ENCODE measurements at places on chromosomes 11 and 22.

- no peak for DNase-seq
Observed at GRCh38 chr22:24760708-24761306, 13.7 kb downstream of the PIWIL3 start.

- no peak for DNase-seq
Observed at GRCh38 chr22:35900483-35901168, 128.0 kb downstream of the RBFOX2 start.

DNA sequence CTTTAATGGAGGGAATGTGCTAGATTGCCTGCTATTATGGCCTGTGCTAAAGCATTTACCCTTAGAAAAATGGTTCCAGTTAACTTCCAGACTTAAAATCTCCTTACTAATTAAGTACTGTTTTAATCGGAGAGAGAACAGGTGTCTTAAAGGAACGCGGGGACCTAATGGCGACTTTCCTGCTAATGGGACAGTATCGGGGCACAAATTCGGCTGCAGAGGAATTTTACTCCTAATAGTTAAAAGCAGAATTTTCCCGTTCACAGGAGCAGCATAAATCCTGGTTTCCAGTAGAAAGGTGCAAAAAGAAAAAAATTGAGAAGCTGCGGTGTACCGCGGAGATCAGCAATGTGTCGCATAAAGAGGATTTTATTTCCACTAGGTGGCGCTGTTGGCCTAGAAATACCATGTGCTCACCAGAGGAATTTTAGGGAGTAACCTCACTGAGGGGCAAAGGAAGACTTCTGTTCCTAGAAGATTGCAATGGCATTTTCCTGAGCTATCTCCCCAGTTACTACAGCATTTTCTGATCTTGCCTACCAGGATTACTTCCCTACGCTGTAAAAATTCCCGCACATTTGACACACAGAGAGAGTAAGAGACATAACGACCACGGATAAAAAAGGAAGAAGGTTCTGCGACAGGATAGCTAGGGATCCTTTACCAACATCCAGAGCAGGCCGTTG is 44.5 kb downstream of the ZNF280B start:
- no peak for DNase-seq

DNA sequence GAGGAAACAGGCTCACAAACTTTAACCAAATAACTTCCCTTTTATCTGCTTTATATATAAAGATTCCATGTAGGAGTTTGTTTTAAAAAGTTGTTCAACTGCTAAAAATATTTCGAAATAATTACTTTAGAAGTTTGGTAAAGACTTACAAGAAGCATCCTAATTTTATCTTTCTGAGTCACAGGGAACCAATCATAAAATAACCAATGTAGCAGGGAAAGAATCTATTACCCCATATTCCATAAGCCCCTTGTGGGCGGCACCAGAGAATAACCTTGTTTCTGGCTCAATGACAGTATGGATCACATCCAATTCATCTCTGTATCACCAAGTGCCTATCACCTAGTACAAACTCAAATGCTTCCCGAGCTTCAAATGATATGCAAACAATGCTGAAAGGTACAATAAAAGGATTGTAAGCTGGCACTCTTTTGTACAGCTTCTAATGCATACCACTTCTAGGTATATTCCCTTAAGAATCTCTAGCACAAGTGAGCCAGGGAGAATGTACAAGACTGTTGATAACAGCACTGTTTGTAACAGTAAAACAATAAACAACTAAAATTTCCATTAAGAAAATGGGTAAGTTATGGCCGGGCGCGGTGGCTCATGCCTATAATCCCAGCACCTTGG is 158.4 kb downstream of the ATG16L2 start:
- DNase-seq, result no peak

- DNase-seq, result no peak
Observed at GRCh38 chr11:134238956-134239355, 14.2 kb downstream of the THYN1 start.

DNA sequence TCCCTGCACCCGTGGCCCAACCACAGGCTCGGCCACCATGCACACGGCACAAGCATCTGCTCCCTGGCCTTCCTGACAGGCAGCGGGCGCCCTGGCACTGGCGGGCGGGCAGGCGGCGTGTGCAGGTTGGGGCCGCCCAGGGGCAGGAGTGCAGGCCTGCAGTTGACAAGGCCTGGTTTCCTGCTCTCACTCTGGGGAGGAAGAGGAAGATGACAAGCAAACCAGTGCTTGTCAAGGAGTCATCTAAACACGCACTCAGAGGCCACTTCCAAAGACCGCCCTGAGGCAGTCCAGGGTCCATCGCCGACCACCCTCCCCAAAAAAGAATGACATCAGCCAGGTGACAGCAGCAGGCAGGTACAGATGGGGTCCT is 65.3 kb upstream of the LINC01488 start:
- DNase-seq, result no peak

GRCh38 chr22:33300165-33300564 is 242.0 kb upstream of the SYN3 start:
- DNase-seq, result no peak

DNA sequence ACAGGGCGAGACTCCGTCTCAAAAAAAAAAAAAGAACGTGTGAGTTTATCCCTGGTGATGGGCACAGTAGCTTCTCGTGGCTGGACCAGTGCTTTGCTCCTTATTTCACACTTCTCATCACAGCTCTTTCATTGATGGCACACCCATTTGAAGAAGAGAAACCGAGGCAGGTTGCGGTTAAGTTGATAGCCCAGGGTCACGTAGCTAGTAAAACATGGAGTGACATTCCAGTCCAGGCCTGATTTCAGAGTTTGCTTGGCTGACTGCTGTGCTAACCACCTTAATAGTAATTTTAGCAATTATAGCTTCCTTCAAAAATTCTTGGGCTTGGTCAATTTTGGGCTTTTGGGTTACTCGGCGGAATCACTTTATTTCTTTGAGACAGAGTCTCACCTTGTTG is 25.8 kb downstream of the AP2A2 start:
- DNase-seq, result no peak

- no peak for DNase-seq
Observed at GRCh38 chr11:17948296-17948695, 64.6 kb downstream of the SERGEF start.

- no peak for DNase-seq
Observed at GRCh38 chr11:17991783-17992433, 20.9 kb downstream of the SERGEF start.

GRCh38 chr22:47195156-47195483 is 432.7 kb downstream of the TBC1D22A start:
- no peak for DNase-seq

- DNase-seq, result no peak
Observed at GRCh38 chr11:109026891-109027489, 362.1 kb downstream of the DDX10 start.

GRCh38 chr11:131724436-131724975 is 354.1 kb downstream of the NTM start:
- no peak for DNase-seq

- DNase-seq, result no peak
Observed at GRCh38 chr11:68202165-68202564, 10.9 kb downstream of the KMT5B start.

DNA sequence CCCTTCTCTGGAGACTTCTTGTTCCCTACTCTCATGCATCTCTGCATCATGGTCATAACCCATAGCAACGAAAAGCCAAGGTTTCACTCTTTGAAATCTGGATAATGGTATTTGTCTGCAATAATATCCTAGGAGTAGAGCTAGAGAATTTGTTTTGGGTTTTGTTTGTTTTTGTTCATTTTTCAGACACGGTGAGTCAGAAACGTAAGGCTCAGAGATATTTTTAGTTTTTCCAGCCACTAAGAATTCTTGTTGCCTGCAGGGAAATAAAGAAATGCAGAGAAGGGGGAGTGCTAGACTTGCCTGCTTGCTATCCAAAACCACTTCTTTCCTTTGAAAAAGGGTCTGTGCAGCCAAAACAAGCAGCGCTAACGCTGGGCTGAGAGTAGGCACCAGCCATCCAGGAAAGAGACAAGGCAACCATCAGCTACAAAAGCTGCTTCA is 26.0 kb downstream of the POU2AF3 start:
- DNase-seq, result no peak

GRCh38 chr22:27443306-27443705 is 358.2 kb downstream of the MN1 start:
- DNase-seq, result no peak

DNA sequence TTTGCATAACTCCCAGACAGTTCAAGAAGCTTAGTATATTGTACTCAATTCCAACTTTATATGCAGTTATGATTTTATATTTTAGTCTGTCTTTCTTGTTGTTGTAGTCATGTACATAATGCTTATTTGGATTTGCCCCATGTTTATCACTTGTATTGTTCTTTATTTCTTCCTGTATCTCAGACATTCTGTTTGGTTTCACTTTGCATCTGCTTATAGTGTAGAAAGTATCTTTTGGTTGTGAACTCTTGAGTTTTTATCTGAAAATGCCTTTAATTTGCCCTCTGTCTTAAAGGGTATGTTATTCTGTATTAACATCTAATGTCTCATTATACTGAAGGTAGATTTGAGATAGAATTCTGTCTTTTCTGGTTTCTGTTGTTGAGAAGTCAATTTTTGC is 275.4 kb downstream of the DYNC2H1 start:
- DNase-seq, result no peak

GRCh38 chr22:21013657-21014201 is 1.2 kb upstream of the P2RX6 start:
- DNase-seq, result no peak

GRCh38 chr11:35614939-35615569 is 3.2 kb upstream of the FJX1 start:
- no peak for DNase-seq

DNA sequence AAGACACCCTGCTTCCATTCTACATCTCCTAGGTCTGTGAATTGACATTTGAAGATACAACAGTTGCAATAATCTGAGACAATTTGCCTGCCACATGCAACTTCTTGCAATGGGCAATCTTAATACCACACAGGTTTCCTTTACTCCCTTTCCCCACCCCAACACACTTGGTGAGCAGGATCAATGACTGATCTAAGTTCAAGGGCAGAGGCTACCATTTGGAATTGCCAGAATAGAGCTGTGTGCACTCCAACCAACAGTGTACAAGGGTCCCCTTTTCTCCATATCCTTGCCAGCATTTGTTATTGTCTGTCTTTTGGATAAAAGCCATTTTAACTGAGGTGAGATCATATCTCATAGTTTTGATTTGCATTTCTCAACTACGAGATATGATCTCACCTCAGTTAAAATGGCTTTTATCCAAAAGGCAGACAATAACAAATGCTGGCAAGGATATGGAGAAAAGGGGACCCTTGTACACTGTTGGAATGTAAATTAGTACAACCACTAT is 2.9 kb upstream of the NNMT start:
- DNase-seq, result no peak

DNA sequence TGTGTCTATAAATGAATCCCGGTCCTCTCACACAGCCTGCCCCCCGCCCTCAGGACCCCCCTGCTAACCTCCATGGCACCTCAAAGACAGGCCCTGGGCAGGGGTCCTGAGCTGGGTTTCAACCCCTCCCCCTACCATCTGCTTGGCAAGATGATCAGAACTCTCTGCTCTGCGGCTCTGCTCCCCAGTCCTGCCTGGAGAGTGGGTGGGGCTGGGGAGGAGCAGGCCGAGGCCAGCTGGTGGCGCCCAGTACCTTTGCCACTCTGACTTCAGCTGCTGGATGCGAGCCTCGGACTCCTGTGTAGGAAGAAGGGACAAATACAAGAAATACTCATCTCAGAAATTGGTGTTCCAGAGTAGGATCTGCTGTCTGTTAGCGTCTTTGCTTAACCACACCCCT is 15.0 kb downstream of the SUN2 start:
- DNase-seq, result no peak

DNA sequence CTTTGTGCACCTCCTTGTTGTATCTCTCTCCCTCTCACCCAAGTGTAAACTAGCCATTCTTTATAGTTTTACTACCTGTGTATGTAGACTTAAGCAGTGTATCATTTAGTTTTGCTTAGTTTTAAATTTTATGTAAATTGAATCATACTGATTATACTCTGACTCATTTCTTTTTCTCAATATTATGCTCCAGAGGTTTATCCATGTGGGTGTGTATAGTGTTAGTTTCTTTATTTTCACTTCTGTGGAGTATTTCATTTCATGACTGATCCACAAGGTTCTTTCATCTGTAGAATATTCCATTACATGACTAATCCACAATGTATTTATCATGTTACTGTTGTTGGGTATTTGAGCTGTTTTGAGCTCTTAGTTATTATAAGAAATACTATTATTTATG is 62.0 kb downstream of the CCDC34 start:
- no peak for DNase-seq

DNA sequence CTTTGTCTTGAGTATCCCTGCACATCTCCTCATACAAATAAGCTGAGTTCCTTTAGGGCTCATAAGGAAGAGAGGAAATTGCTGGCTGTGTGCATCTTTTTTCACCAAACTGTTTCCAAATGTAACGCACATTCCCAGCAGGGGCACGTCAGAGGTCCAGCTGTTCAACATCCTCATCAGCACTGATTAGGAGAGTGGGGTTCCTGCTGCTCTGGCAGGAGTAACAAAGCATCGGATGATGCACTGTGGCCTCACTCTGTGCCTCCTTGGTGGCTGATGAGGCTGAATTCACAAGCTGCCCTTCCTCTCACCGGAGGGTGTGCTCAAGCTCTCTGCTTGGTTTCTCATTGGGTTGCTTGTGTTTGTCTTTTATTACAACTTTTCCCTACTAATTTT is 35.5 kb upstream of the SLC25A1 start:
- no peak for DNase-seq

- DNase-seq, result no peak
Observed at GRCh38 chr11:120666121-120666639, 154.6 kb downstream of the GRIK4 start.

GRCh38 chr11:27297616-27298015 is 65.4 kb downstream of the CCDC34 start:
- no peak for DNase-seq

DNA sequence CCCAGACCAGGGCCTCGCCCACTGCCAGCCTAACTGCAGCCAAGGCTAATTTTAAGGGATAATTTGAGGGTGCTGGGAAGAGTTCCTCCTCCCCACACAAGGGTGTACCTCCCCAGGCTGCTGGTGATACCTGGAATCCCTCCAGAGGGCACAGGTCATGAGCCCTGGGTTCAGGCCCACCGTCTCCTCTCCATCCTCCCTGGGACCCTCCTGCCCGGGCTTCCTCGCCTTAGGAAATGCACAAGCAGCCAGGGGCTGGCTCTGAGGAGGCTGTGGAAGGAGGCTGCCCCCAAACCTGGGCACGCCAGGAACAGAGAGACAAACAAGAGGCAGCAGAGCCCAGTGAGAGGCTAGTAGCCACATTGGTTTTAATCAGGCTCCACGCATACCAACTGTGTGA is 16.6 kb upstream of the TSKU start:
- DNase-seq, result no peak

GRCh38 chr11:119166368-119167076 is 2.0 kb upstream of the NLRX1 start:
- DNase-seq, result no peak

- DNase-seq, result no peak
Observed at GRCh38 chr11:43245466-43245865, 66.3 kb upstream of the API5 start.

- no peak for DNase-seq
Observed at GRCh38 chr11:118050208-118050891, 26.5 kb upstream of the TMPRSS4 start.
